SJCRH30 (cell line): ENCODE measurements at places on chromosomes 7 and 10. TPM values are rescaled to one million over a fixed set of nuclear protein-coding genes. Genes with fewer than 3 reads are reported as not detected.
A peak's percentile ranks its signal among the peaks of the same experiment; 100 is the strongest.

TSPAN15 gene
- total RNA-seq, result 12.2 and 13.5 TPM in 2 replicates

SPOCK2 gene
- total RNA-seq, result 14.3 and 15.5 TPM in 2 replicates

FBXO24 gene
- total RNA-seq, result 0.10 TPM in 1 of 2 replicates, not detected in the other

PLEKHS1 gene
- 6.1 and 7.3 TPM in 2 replicates for total RNA-seq

SLIT1 gene
- total RNA-seq, result 0.03 and 0.04 TPM in 2 replicates

C10orf71 gene
- 4.5 and 6.6 TPM in 2 replicates for total RNA-seq

TMEM229A gene
- total RNA-seq, result not detected in 2 replicates

TWIST1 gene
- 2.2 and 5.2 TPM in 2 replicates for total RNA-seq

SLC26A3 gene
- not detected in 2 replicates for total RNA-seq

ORC5 gene
- total RNA-seq, result 55.5 and 77.1 TPM in 2 replicates

CNNM2 gene
- 4.5 and 4.9 TPM in 2 replicates for total RNA-seq

LIPN gene
- total RNA-seq, result not detected in 2 replicates

CCT6A gene
- 484 and 522 TPM in 2 replicates for total RNA-seq

PALS2 gene
- total RNA-seq, result 54.4 and 55.1 TPM in 2 replicates

- peak; percentile 83 for DNase-seq
These were observed 12.0 kb upstream of the RASSF4 start for GRCh38 chr10:44947371-44948152.

GRCh38 chr7:7720193-7720592, 1.8 kb upstream of the RPA3 start:
- no peak for DNase-seq

DNA sequence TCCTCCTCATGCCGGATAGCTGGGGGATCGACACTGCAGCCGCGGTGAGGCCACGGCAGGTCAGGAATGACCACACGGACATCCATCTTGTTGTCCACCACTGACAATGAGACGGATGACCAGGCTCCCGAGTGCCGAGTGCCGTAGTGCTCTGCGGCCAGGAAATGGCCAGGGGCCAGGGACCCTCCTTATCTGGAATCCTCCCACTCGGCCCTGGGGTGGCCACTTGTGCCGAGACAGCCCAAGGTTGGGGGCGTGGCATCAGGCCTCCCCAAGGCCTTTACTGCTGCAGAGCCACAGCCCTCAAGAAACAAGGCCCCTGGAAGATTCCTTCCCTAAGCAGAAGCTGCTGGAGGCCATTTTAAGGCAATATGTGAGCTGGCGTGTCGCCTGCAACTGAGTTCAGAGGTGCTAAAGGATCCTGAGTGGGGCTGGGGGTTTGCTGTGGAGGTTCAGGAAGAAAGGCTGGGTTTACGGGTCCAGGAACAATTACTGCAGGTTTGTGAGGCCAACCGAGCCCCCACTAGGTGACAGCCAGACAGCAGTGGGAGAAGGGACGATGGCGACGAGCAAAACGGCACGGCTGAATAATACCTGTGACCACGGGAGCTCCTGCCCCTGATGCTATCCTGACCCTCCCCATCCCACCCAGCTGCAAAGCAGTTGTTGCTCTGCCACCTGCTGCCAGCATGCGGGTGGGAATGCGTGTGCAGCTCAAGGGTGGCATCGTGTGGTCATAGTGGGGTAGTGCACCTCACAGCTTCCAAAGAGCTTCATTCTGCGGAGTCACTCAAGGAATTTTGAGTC, 31.6 kb upstream of the LEP start:
- DNase-seq, result peak; percentile 91

GRCh38 chr10:5285186-5285585, 79.6 kb upstream of the UCN3 start:
- no peak for DNase-seq

GRCh38 chr7:67593794-67594193, 597.2 kb downstream of the TYW1 start:
- DNase-seq, result no peak

DNA sequence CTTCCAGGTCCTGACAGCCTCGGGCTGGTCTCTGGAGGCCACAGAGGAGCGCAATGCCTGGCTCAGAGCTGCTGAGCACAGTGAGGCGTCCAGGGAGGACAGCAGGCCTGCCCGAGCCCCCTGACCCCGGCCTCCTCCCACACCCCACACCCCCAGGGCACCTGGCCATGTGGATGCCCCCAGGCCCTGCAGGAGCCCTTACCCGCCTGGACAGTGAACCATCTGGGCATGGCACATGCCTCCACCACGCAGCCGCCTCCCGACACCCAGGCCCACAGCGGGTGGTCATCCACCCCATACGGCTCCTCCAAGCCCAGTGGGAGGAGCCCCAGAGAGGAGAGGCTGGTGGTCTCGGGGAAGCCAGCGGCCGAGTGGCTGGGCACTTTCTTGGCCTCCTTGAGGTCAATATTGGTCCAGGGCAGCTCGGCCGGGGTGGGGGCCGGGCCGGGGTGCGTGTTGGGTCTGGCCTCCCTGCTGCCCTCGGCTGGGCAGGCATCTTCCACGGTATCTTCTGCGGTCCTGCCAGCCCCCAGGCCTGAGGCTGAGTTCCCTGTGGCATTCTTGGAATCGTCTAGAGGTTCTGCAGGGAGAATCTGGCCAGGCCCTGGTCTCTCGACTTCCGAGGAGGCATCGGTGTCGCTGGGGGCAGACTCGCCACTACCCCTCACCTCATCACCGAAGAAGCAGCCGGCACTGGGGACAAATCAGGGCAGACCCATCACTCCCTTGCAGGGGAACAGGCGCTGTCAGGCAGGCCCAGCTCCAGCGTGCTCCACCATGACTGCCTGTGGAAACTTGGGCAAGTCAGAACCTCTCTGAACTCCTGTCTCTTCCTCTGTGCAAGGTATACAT, 18.6 kb downstream of the TECPR1 start:
- no peak for DNase-seq

- no peak for DNase-seq
These were observed 7.8 kb downstream of the RPS24 start for GRCh38 chr10:78041170-78042057.

DNA sequence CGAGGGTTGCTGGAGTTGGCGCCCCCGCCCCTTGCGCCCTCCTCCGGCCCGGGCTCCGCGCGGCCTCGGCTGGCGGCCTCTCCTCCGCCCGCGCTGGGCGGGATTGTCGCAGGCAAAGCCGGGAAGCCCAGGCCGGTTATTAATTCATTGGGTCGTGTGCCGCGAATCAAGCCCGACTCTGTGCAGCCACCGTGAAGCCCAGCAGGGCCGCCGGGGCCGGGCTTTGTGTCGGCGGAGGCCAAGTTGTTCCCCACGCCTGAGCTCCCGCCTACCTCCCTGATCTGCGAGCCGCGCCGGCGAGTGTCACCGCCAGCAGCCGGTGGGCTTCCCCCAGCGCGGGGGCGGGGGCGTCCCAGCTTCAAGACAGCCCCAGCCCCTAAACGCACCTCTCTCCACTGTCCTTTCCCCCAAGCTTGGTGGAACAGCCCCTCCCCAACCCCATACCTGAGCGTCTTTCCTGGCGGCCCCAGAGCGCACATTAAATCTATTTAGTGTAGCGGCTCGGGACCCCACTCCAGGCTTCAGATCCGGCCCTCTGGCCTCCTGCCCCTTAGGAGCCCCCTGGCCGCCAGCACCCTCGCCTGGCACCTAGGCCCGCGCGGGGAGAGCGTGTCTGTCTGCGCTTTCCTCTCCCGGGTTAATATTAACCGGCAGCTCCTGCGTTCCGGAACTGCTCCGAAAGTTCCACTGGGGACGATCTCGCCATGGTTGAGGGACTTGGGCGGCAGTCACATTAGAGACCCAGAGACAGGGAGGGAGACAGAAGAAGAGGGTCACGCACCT, 3.5 kb downstream of the SHH start:
- no peak for DNase-seq

GRCh38 chr10:58886406-58886805, 290.0 kb upstream of the PHYHIPL start:
- no peak for DNase-seq

GRCh38 chr7:102248456-102249395, 37.9 kb upstream of the SH2B2 start:
- no peak for DNase-seq

- DNase-seq, result peak; percentile 26
These were observed 1.4 kb downstream of the MXI1 start for GRCh38 chr10:110208614-110209453.

DNA sequence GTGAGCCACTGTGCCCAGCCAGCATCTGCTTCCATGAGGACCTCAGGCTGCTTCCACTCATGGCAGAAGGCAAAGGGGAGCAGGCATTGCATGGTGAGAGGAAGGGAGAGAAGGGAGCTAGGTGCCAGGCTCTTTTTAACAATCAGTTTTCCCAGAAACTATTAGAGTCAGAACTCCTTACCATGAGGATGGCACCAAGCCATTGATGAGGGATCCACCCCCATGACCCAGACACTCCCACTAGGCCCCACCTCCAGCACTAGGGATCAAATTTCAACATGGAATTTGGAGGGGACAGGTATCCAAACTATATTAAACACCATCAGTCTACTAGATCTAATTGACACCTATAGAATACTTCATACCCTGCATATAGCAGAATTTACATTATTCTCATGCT, 14.2 kb upstream of the MCM10 start:
- DNase-seq, result no peak

DNA sequence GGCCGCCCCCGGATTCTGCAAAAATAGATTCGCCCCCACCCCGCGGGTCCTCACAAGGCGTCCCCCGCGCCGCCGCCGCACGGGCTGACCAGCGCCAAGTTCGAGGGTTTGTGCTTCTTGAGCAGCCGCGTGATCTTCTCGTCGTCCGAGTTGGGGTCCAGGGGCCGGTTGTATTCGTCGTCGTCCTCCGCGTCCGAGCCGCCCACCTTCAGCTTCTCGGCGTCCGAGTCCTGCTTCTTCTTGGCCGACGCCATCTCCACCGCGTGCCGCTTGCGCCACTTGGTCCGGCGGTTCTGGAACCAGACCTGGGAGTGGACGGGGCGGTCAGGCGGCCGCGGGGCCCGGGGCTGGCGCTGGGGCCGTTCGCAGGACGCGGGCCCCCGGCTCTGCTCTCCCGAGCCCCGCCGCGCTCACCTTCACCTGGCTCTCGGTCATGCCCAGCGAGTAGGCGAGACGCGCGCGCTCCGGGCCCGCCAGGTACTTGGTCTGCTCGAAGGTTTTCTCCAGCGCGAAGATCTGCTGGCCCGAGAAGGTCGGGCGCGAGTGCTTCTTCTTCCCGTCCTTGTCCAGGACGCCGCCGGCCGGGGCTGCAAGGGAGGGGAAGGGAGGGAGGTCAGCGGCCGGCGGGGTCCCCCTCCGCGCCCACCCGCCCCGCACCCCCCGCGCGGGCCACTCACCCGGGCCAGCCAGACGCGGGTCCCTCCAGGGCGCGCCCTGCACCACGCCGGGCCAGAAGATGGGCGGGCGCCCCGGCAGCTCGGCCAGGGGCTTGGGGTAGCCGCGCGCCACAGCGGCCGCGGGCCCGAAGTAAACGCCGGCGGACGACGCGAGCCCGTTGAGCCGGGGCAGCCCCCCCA, 853 bp downstream of the NKX6-2 start:
- DNase-seq, result no peak

DNA sequence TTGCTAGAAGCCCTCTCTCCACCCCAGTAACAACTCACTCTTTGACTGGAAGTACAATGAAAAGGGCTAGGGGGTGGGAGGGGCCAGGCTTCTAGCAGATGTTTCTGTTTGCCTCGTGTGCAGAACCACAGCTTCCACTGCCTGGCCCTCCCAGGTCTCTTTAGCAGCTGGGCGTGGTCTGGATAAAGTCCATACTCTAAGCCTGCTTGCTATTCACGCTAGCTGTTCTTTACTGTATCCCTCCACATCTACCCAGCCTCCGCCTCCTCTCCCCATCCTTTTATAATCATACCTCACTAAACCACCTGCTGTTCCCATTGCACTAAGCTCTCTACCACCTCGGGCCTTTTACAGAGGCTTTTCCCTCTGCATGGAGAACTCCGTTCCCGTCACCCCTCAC, 288.8 kb downstream of the CAMK1D start:
- peak; percentile 48 for DNase-seq

- DNase-seq, result no peak
These were observed 78.7 kb upstream of the CXCL12 start for GRCh38 chr10:44463511-44464121.

DNA sequence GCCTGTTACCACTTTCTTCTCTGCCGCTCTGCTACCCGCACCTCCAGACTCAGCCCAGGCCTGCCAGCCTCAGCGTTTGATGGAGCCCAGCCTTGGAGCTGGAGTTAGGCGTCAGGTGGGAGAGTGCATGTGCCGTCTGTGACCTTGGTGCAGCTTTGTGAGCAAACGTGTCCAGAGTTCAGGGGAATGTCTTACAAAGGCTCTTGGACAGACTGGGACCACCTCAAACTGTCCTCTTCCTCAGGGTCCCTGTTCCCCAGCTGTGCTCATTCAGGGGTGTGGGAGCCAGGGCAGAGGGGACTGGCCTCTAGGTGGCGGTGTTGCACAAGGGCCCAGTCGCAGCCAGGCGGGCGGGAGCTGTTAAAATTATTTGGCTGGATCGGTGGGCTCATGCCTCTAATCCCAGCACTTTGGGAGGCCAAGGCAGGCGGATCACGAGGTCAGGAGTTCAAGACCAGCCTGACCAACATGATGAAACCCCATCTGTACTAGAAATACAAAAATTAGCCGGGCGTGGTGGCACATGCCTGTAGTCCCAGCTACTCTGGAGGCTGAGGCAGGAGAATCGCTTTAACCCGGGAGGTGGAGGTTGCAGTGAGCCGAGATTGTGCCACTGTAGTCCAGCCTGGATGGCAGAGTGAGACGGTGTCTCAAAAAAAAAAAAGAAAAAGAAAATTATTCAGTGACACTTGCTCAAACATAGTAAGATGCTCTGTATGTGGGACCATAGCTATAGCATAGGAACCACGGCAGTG, 89.2 kb downstream of the ADCY1 start:
- DNase-seq, result peak; percentile 69

DNA sequence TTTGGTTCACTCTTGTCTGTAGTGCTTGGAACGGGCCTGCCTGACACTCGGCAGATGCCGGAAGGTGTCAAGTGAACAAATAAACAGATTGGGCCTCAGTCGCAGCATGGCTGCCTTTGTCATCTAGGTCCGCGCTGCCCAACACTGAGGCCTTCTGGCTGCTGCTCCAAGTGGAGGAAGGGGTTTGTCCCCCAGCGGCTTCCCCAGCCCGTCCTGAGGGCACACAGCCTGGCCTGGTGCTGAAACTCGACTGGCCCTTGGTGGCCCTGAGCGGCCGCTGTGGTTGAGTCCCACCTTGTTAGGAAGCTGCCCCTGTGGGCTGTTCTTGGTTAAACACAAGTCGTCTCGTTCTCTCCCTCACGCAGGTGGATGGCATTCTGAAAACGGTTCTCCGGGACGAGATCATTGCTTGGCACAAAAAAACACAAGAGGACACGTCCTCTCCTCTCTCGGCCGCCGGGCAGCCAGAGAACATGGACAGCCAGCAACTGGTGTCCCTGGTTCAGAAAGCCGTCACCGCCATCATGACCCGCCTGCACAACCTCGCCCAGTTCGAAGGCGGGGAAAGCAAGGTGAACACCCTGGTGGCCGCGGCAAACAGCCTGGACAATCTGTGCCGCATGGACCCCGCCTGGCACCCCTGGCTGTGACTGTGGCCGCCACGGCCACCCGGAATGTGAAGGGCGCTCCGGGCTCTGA, 132.1 kb downstream of the SMURF1 start:
- DNase-seq, result no peak

- peak; percentile 61 for DNase-seq
These were observed 101.1 kb upstream of the TARP start for GRCh38 chr7:38374507-38374906.

- DNase-seq, result peak; percentile 3
These were observed 233.6 kb downstream of the ANK3 start for GRCh38 chr10:60155943-60156683.

GRCh38 chr7:147861058-147861716, 729.4 kb upstream of the C7orf33 start:
- DNase-seq, result no peak

- DNase-seq, result no peak
These were observed 179.3 kb downstream of the MDFIC start for GRCh38 chr7:115101199-115101598.
